ENCODE measurements at places on chromosomes 3 and 15.

DNA sequence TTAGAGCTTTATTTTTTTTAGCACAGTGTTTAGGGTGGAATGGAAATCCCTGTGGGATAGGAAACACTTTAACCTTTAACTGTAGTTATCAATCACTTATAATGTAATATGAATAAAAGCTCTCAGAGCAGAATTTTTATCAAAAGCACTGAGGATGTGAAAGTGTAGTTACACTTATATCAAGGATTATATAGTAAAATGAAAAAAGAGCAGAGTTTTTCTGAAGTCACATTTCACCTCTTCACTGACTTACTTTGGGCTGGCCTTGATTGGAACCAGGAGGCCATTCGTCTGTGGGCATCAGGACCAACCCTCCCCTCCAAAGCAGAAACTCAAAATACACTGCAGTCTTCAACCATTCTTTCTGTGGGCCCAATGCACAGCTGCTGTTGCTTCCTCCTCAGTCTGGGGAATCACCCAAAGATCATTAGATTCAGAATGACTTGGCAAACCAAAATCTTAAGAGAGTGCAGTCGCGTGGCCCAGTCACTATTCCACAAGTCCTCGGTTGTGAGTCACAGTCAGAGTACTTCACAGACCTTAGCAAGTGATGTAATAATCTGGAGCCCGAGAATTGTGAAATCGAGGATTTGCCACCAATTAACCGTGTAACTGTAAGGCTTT, 132.6 kb upstream of the COL8A1 start:
- DNase-seq = no peak

DNA sequence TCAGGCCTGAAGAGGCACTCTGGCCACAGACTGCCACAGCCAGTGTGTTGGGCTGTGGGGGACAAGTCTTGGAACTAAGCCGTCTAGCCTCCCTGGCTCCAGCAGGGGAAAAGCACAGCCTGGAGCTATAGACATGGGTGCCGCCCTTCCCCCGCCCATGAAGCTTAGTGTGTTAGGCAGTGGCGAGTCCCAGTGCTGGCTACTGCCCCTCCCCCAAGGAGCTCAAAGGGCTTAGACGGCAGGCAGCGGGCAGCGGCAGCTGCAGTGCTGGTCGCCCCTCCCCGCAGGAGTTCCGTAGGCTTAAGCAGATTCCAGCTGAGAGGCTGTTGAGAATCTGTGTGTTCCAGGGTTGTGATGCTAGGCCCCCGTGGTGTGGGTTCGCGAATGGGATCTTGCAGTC, 135.8 kb upstream of the RORA start:
- DNase-seq = no peak

GRCh38 chr3:8964436-8965370, 1.4 kb upstream of the RAD18 start:
- DNase-seq = no peak

GRCh38 chr15:93319121-93319814, 230.3 kb upstream of the RGMA start:
- DNase-seq = no peak

DNA sequence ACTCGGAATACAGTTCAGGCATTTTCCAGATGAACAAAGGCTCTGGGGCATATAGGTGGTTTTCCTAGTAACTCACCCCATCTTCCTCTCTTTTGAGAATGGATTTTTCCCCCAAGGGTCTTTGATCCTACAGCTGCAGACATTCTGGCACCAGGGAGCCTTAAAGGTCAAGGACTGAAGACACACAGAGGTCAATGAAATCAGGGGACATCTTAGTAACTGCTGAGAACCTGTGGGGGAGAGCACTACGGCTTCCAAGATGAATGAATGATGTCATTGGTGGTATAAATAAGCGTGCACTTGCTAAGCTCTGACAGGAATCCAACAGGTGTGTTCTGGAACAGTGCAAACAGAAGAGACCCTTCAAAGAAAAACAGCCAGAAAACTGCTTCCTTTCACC, 36.3 kb downstream of the TMEM212 start:
- no peak for DNase-seq

DNA sequence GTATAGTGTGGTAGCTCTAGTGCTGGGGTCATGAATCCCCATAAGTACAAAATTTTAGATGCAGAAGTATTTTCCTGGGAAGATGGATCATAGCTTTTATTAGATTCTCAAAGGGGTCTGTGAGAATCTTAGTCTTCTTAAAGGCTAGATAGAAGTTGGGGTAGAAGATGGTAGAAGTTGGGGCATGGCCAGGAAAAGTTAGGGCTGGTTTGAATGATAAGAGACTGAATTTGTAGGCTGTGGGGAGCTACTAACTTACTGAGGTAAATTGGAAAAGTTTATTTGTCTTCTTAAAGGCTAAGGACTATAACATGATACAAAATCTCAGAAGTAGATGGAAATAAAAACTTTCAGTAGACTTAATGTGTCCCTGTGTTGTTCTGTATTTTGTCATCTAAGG, 1.6 kb upstream of the UBE2Q2 start:
- no peak for DNase-seq

- no peak for DNase-seq
Measured at GRCh38 chr3:164641071-164641470, 437.2 kb downstream of the SI start.

DNA sequence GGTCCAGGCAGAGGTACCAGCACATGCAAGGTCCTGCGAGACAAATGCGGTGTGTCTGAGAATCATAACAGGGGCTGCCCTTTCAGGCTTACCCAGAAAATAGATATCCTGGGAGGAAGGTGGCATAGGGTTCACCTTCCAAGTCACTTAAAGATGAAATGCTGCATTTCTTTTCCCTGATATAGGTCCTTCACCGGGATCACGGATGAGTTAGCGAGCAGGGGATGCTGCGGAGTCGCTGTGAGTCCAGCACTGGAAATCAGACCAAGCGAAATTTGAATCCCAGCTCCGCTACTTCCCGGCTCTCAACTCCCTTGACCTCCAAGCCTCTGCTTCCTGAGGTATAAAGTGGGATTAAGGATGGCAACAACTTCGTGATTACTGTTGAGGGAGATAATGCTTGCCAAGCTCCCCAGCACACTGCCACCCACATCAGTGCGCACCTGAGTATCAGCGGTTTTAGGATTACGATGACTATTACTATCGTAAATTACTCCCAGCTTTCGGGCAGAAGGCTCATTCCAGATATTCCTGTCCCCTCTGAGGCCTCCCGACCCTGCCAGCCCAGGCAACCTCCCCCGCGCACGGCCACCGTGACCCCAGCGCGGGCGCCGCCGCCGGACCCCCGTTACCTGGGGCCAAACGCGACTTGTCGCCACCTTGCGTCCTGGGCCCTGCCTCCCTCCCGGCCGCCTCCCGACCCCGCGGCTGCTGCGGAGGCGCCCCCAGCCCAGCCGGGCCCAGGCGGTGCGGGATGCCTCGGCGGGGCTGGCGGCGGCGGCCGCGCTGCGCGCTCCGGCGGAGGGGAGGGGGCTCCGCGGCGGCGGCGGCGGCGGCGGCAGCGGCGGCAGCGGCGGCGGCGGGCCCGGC, 589 bp upstream of the GPR27 start:
- no peak for DNase-seq

DNA sequence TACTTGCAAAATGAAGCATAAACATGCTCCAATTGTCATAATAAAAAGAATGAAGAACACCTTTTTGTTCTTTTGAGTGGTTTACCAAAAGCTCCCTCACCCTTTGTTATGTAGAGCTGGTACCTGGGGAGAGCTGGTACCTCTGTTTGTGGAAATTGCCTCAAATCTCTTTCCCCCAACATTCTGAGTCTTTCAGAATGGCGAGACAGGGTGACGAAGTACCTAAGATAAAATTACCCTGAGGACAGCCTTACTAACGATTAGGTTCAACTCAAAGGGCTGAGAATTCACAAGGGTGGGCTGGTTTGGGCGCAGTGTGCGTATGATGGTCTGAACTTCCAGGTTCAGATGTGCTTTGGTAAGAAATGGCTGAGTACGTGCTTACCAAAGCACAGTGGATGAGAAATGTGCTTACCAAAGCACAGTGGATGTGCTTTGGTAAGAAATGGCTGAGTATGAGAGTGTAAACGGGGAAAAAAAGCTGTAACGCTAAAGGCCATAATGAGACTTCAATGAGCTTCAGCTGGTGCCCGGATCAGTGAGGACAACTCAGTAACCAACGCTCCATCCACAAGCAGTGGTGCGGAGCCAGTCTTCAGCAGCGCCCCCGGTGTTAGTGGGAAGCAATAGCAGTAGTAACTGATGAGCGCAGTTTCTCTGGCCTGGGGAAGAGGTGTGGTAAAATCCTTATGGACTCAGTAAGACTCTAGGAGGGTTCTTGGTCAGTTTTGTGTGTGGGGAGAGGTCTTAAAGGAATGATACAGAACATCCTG, 72.3 kb upstream of the LRIG1 start:
- DNase-seq = no peak

- DNase-seq = no peak
Measured at GRCh38 chr3:120092474-120092873, 1.8 kb downstream of the GSK3B start.

DNA sequence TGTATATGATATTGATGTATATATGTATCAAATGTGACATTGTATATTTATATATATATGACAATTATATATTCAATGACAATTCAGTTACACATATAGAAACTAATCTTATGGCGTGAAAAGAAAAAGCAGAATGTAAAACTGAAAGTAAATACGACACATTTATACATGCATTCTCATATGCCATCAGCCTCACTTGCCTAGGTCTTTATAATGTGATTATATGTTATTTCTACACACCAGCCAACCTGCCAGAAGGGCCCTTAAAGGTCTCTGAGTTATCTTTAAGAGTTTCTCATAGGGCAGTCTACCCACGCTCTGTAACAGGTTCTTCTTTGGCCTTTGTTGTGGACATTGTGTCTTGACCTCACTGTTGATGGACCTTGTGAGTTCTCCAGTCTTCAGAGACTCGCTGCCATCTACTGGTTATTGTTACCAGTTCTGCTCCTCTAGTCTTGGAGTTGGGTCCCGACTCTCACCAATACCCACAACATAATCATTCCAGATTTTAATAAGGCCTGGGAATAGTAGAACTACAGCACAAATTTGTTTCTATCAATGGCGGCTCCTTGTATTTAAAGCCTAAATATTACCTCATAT, 371.5 kb upstream of the GOLIM4 start:
- peak; percentile 10 for DNase-seq

GRCh38 chr3:50139718-50140423, 15.3 kb upstream of the SEMA3F start:
- DNase-seq = no peak

GRCh38 chr15:75450307-75451201, 936 bp downstream of the SIN3A start:
- DNase-seq = peak; percentile 86

DNA sequence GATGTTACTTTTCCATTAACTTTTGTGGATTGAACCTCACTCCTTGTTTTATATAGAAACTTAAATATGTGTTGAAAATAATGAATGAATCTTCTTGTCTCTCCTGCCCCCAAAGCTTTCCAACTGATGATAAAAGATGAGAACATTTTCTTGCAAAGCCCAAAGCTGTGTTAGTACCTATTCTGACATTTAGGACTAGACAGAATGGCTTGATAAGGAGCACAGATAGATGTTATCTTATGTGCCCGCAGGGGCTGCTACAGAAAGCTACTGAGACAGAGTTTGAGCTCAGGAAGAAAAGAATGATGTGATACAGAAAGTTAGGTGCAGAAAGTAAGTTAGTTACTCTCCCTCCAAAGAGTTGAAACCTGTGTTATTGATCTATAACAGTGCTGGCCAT, 109.4 kb upstream of the ATP11B start:
- no peak for DNase-seq

DNA sequence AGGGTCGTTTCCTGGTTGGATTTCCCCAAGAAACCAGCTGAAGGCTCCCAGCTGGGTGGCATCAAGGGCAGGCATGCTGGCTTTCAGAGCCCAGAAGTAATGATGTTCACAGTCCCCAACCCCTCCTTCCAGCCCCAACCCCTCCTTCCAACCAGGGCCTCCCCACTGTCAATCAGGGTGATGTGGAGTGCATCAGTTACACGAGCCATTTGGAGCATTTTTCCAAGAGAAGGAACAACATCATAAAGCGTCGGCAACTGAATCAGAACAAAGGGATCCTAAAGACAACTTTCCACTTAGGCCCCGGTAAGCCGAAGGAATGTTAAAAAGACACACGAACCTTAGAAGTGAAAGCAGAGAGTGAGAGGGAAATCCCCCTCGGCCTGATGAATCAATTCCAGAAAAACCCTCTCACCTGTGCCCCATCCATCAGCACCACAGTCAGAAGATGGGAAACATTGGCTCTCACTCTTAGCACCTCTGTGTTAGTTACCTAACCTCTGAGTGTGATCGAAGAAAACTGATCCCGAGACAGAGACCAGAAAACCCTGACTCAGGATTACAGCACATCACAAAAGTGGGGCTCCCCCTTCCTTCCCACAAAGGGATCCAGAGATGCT, 101.2 kb upstream of the WNT5A start:
- no peak for DNase-seq

DNA sequence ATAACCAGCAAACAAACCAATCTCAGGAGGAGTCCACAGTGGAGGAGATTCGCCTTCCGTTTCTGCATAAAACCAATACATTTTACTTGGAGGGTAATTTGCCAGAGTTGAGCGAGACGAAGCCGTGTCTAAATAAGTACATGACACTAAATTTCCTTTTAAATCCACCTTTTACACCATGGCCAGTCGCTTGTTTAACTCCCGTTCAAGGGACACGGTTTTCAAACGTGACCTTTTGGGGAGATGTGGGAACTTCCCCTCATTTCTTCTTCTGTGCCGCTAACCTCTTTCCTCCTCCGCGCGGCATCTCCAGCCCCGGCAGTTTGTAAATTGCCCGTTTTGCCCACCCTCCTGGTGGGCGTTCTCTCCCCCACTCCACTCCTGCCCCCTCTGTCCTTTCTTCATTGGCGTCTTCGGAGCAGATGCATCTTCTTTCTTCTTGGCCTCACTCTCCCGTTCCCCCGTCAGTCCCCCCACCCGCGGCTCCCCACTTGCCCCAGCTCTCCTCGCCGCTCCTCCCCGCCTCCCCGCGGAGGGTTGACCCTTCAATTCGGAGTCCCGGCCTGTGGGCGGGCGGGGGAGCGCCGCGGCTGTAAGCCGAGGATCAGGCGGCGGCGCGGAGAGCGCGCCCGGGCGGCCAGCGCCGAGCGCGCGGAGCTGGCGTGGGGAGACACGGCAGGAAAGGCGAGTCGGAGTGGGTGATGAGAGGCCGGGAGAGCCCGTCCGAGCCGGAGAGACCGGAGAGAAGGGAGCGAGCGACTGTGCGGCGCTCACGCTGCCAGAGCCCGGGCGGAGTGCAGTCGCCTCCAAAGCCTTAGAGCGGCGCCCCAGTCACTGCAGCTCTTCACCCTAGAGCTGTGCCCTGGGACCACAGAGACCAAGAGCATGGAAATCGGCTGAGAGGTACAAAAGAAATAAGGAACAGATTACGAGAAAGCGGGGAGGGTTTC, at the start of gene NLGN1:
Gene NLGN1, plus strand, starts transcription at position 584 of the 950 bp plus-strand sequence.
- DNase-seq = peak; percentile 35

DNA sequence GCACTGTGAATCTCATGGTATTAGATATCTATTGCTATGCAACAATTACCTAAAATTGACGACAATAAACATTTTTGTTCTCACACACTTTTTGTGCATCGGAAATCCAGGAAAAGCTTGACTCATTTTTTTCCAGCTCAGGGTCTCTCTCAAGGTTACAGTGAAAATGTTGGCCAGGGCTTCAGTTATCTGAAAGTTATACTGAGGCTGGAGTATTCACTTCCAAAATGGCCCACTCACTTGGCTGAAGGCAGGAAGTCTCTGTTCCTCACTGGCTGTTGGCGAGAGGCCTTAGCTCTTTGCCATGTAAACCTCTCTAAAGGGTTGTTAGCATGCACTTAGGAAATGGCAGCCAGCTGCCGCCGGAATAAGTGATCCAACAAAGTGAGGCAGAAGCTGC, 41.4 kb downstream of the OSTN start:
- no peak for DNase-seq

GRCh38 chr3:55164191-55164590, 236.3 kb upstream of the LRTM1 start:
- DNase-seq = no peak

- DNase-seq = no peak
Measured at GRCh38 chr3:150605998-150606641, 3.0 kb downstream of the SELENOT start.

All from NCI-H1930 (cell line).